ENCODE measurements at places on chromosomes 5 and 9. TPM values are rescaled to one million over a fixed set of nuclear protein-coding genes. Genes with fewer than 3 reads are reported as not detected.

GRCh38 chr5:170557314-170557713 is 53.5 kb downstream of the KCNIP1 start:
- no peak for DNase-seq

ELAVL2 gene
- total RNA-seq: 0.40 TPM

DNA sequence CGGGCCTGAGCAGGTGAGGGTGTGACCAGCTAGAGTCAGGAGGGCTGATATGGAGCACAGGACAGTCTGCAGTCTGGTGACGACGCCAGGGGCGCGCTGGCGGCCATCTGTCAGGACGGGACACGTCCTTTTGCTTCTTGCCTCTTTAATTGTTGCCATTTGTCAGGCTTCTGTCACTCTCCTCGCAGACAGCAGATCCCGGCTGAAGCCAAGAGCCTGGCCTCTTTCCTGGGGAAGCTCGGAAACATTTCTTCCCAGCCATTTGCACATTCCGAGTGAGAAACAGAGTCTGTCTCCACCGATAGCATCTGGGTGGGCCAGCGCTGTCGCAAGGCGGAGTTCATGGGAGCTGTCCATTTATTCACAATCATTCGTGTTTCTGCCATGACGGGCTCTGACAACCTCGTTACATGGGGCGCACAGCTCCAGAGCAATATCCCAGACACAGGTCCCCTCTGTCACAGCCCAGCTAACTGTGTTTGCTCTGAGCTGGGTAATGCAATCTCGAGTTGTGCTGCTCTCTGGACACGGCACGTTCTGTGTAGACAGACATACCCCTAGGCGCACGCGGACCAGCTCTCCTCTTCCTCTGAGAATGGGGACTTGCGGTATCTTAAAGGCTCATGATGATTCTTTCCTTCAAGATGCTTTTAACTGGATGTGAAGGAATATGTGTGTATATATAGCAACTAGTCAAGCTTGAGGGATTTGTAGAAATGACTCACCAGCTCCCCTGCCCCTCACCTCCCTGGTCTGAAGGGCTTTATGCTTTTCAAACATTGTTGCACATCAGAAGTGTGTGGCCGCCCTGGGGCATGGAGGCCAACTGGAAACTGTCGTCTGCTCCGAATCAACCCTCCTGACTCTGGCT is 105.3 kb upstream of the FCN2 start:
- DNase-seq: no peak

ETF1 gene
- 74.2 TPM for total RNA-seq

- DNase-seq: no peak
Measured at GRCh38 chr5:141605523-141606277, 13.1 kb downstream of the DIAPH1 start.

GRCh38 chr9:114046875-114047274 is 31.2 kb downstream of the AMBP start:
- no peak for DNase-seq

ABO gene
- 10.9 TPM for total RNA-seq

GRCh38 chr5:175701797-175702196 is 43.9 kb downstream of the HRH2 start:
- DNase-seq: no peak

Measured in sciatic nerve (tissue), 2 donors.